ENCODE measurements at places on chromosomes 12 and 14.
A peak's percentile ranks its signal among the peaks of the same experiment; 100 is the strongest.

DNA sequence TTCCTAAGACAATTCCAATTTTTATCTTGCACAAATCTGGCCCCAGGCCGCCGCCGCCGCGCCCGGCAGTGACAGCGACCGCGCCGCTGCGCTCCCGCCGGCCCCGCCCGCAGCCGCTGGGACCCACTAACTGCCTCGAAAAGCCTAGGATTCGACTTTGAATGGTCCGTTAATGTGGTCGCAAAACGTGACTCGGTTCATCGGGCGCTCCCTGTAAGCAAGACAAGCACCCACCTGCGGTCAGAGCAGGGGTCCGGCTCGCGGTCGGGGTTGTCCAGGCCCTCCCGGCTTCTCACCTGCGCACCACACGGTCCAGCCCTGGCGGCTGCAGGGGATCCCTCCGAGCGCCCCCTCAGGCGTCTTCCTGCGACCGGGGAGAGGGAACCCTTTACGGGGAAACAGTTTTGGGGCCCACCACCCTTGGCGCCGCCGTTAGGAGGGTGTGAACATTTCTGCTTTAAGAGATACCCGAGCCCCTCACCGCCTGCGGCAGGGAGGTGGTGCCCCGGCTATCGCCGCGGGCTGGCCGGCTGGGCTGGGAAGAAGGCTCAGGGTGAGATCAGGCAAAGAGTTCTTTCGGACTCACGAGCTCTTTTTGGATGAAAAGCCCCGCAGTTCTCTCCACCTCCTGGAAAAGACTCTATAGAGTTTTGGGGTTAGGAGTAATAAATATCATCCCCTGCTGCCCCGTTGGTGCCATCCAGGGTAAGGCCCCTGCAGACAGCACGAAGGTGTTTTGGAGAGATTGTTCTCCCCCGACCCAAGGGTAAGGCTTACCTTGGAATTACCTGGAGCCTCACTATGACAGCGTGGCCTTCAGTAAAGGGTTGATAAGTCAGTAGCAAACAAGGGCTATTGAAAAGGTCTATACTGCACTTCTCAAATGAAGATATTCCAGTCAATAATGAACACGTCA is 13.6 kb upstream of the FOXJ2 start:
- peak; percentile 9 for DNase-seq

- DNase-seq, result no peak
These were observed 9.8 kb upstream of the DENND5B start for GRCh38 chr12:31600750-31601149.

GRCh38 chr14:96166461-96167223 is 38.0 kb upstream of the BDKRB2 start:
- DNase-seq, result no peak

- DNase-seq, result no peak
These were observed 69.8 kb downstream of the EML1 start for GRCh38 chr14:99863059-99863458.

DNA sequence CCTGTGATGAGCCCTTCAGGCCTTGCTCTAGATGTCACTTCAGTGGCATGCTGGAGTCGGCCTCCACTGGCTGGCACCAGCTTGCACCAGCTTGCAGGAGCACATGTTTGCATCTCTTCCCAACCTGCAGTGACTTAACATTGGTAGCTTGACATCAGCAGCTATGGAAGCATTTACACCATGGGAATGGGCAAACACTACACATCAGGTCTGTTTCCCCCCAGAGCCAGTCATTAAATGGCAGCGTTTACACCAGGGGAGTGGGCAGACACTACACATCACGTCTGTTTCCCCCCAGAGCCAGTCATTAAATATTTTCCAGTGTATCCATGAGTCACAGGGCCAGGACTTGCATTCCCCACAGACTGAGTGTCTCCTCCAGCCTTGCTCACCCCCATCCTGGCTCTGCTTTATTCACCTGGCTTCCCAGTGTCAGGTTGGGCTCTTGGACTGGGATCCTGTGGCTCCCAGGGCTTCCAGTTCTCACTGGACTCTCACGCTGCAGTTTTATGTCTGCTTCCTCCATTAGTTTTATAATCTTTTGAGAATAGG is 51.6 kb upstream of the VRK1 start:
- DNase-seq, result no peak

GRCh38 chr14:101151927-101152305 is 248.4 kb upstream of the RTL1 start:
- DNase-seq, result no peak

DNA sequence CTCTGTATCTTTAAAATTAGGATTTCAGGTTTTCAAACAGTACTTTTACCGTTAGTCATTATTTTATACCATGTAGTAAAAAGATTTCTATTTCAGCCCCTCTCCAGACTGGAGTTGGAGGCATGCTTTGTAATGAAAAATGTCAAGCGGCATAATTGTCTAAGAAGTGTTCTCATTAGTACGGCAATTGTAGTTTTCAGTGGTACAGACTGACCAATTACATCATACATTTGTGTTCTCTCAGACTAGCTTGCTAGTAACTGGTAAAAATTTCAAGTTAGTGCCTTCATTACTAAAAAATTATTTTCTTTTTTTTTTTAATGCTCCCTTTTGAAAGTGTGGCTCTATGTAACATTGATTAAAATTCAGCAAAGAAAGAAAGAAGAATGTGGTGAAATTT is 4.5 kb downstream of the USP30 start:
- no peak for DNase-seq

DNA sequence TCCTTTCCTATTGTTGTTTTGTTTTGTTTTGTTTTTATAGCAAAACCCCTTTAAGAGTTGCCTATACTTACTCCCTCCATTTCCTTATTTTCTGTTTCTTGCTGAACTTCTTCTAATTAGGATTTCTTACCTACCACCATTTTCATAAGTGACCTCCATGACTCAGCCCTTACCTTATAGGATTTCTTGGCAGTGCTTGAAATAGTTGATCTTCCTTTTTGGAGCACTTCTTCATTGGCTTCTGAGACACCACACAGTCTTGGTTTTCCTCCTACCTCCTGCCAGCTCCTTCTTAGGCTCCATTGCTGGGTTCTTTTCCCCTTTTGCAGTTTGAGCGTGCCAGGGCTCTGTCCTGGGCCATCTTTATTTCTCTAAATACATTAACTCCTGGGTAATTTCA is 23.4 kb upstream of the EID3 start:
- DNase-seq, result no peak

- no peak for DNase-seq
These were observed 116.3 kb upstream of the FKBP4 start for GRCh38 chr12:2678426-2678825.

DNA sequence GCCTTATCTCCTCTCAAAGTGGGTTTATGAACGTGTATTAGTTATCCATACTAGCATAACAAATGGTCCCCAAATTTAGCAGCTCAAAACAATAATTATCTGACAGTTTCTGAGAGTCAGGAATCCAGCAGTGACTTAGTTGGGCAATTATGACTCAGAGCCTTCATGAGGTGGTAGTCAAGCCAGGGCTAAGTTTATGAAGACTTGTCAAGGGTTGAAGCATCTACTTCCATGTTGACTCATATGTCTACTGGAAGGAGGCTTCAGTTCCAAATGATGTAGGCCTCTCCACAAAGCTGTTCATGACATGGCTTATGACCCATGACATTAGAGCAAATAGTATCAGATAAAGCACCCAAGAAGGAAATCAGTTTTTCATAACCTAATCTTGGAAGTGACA is 73.2 kb downstream of the IPO8 start:
- no peak for DNase-seq

- DNase-seq, result no peak
These were observed 9.4 kb downstream of the PLD4 start for GRCh38 chr14:104933746-104934733.

DNA sequence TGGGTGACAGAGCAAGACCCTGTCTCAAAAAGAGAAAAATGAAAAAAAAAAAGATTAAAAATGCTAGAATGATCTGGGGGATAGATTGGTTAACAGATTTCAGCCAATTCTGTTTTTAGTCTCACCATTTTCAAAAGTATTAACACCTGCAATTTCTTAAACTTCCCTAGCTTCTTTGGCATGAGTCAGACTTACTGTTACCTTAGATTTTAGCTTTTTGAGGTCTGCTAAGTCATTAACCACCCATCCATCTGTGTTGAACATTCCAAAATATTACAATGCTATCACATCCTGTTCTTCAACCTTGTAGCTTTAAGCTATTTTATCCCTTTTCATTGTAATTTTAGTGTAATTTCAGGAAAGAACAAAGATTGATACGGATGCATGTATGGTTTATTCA is 59.3 kb downstream of the PPP1R13B start:
- no peak for DNase-seq

GRCh38 chr14:76786601-76787000 is 25.3 kb downstream of the VASH1 start:
- DNase-seq, result no peak

- no peak for DNase-seq
These were observed 25.5 kb downstream of the GXYLT1 start for GRCh38 chr12:42119085-42119633.

DNA sequence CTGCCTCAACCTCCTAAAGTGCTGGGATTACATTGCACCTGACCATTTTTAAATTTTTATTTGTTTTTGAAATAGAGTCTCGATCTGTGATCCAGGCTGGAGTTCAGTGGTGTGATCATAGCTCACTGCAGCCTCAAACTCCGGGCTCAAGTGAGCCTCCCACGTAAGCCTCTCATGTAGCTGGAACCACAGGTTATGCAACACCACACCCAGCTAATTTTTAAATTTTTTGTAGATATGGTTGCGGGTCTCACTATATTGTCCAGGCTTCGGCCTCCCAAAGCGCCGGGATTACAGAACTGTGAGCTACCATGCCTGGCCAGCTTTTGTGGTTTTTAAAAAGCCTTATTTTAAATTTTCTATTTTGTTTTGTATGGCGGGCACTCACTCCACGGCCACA is 2.2 kb upstream of the DRAM1 start:
- DNase-seq, result no peak

DNA sequence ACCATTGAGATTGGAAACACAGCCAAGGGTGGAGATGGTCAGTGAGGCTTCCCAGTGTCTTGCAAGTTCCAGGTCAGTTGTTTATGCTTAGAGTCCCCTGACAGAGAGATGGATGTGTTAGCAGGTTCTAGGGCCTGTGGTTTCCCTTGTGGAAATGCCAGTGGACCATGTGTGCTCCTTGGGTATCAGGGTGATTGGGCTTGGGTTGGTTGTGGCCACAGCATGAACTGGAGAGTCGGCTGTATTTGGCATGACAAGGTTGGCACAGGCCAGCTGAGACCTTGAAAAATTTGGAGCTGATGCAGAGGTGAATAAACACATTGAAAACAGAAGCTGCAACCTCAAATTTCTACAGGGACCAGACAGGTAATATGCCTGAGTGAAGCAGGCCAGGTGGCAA is 668.0 kb downstream of the DIO2 start:
- DNase-seq, result no peak

- DNase-seq, result no peak
These were observed 76.9 kb upstream of the REP15 start for GRCh38 chr12:27619308-27619707.

- DNase-seq, result no peak
These were observed 9.1 kb downstream of the IFNG-AS1 start for GRCh38 chr12:67998379-67998778.

DNA sequence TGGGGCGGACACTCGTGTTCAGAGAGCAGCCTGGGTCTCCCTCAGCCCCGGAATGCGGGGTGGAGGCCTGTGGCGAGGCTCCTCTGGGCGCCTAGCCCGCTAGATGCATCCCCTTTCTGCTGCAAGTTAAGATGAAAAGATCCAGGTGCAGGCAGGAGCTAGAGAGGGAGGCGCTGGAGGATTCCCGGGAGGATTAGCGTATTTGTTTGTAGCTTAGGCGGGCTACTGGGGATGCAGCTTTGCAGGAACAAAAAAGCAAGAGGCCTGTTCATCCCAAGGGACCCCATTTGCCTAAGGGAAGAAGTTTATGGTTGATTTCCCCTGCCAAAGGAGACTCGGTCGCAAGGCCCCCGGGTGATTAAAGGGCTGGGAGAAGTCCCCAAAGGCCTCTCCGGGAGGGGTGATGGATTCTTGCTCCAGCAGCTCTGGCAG is 824 bp downstream of the CCDC177 start:
- no peak for DNase-seq

GRCh38 chr14:50257732-50258131 is 26.4 kb upstream of the SOS2 start:
- no peak for DNase-seq

- DNase-seq, result no peak
These were observed 10.2 kb upstream of the HMGA2 start for GRCh38 chr12:65814038-65814437.

DNA sequence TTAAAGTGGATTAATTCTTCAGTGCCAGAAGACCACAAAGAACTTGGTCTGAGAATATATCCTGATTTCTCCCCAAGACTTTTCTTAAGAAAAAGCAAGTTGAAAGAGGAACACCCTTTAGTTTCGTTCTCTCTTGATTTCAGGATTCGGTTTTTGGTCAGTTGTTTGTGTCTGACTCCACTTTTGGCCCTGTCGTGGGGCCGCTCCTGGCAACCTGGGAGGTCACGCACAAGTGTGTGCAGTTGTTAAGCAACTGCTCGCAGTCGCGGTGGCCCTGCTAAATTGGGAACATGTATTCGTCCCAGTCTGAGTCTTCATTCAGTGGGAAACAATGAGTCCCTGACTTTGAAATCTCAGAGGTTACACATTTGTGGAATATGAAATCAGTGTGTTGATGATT is 68.7 kb downstream of the RGS6 start:
- DNase-seq, result no peak

DNA sequence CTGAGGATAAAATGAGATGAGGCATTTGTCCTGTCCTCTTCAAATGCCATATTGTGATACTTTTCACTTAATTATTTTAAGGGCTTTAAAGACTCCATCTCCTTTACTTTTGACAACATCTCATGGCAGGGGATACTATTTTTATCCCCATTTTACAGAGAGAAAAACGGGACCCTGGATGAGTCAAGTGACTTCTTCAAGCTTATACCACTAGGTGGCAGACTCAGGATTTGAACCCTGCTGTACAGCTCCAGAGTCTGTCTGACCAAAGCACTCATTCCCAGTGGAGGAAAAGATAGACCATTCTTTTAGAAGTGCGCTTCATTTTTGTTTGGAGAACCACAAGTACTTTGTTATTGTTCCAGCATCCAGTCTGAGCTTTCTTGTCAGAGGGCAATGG is 1.7 kb upstream of the SMOC1 start:
- DNase-seq, result no peak

DNA sequence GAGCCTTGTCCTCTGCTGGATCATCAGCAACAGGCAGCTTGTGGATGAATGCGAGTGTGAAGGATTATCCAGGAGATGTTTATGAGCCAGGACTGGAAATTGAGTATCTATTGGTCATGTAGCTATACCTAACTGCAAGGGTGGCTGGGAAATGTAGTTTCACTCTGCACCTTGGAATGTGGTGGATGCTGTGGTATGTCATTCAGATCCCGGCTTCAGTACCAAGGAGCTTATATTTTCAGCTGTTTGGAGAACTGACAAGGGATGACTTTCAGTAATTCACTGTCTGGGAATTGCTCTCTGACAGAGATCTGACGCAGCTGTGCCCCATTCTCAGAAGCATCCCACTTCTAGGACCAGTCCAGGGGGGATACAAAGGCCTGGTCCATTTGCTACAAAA is 792.3 kb upstream of the NOVA1 start:
- DNase-seq, result no peak

GRCh38 chr14:77314539-77315457 is 5.9 kb downstream of the POMT2 start:
- DNase-seq, result no peak

GRCh38 chr14:68231898-68232297 is 412.3 kb downstream of the RAD51B start:
- no peak for DNase-seq

- DNase-seq, result no peak
These were observed 146.9 kb downstream of the BCL11B start for GRCh38 chr14:99125113-99125512.

Data from KG1 (cell line).